ENCODE measurements at places on chromosomes 7 and 10. TPM values are rescaled to one million over a fixed set of nuclear protein-coding genes. Genes with fewer than 3 reads are reported as not detected.

DNA sequence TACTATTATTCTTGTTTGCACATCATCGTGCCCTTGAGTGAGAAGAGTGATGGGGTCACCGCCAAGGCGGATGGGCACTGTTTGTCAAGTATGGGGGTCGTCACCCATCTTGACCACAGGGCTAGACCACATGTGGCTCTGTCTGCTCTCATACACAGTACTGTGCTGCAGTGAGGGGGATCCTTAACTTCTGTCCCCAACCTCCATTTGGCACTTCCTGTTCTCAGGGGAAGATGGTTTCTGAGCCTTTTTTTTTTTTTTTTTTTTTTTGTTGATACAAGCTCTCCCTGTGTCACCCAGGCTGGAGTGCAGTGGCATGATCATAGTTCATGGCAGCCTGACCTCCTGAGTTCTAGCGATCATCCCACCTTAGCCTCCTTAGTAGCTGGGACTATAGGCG is 13.6 kb downstream of the WBP1L start:
- DNase-seq: no peak

The LBX1 gene
- polyA plus RNA-seq: not detected

GRCh38 chr7:94052398-94053180 is 48.4 kb upstream of the BET1 start:
- no peak for DNase-seq

GRCh38 chr7:13933091-13933490 is 56.4 kb downstream of the ETV1 start:
- no peak for DNase-seq

- no peak for DNase-seq
These were observed 189.0 kb downstream of the NPSR1 start for GRCh38 chr7:34846976-34847375.

GRCh38 chr10:132179551-132180392 is 7.0 kb upstream of the DPYSL4 start:
- DNase-seq: no peak

The THSD7A gene
- polyA plus RNA-seq: 4.5 TPM

Data from urinary bladder (tissue), 4 donors.